ENCODE measurements at places on chromosomes 13 and 19. TPM values are rescaled to one million over a fixed set of nuclear protein-coding genes. Genes with fewer than 3 reads are reported as not detected.

Gene ADAMTSL5
- total RNA-seq = 2.1 TPM

Gene WDR87
- not detected for total RNA-seq

Gene OR7A5
- not detected for total RNA-seq

Gene PBX4
- total RNA-seq = 0.55 TPM

Gene RASGRP4
- total RNA-seq = not detected

Gene ZNF497
- total RNA-seq = 0.83 TPM

Gene STXBP2
- 6.6 TPM for total RNA-seq

Gene MCEMP1
- not detected for total RNA-seq
